Activated naive CD8-positive, alpha-beta T cell treated with anti-CD3 and anti-CD28 coated beads, Interleukin-2, amount 50 U/mL, for 24 hours (primary cell): ENCODE measurements at places on chromosomes 6 and 20.

GRCh38 chr20:50346374-50347283 lies 156.0 kb downstream of the CEBPB start:
- no peak for DNase-seq

DNA sequence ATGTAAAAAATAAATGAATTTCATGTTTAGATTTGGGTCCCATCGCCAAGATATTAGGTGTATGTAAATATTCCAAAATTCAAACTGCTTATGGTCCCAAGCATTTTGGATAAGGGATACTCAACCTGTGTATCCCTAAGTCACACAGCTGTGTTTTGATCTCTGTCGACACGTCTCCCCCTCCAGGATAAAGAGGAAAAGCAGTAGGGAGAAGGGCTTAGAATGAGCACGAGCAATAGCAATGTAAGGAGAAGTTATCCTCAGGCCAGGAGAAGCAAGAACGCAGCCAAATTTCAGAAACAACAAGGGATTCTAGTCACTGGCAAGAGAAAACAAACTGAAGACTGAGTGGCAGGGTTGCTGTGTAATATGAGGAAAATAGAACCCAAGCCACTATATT lies 181.2 kb downstream of the AIG1 start:
- DNase-seq = no peak

DNA sequence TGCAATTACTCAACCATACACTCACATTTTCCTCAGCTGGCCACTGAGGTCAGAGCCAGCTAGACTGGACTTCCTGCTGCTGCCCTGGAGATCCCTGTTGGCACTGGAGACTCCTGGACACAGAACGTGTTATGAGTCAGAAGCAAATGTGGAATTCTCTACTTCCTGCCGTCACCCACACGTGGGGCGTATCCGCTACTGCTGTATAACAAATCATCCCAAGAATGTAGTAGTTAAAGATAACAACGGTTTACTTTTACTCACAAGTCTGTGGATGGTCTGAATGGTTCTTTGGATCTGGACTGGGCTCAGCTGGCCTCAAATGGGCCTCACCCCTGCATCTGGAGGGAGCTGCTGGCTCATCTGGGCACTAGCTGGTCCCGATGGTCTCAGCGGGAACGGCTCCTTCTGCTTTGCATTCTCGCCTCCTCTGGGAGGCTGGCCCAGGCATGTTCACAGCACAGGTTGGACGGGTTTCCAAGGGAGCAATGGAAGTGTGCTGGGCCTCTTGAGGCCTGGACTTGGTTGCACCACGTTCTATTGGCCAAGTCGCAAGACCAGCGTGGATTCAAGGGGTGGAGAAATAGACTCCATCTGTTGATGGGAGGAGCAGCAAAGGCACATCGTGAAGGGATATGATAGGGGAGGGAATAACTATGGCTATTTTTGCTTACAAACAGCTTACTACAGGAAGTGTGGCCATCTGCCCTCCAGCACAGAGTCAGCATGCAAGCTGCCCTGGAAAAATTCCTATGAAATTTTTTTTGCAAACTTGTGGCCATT lies 118.5 kb downstream of the SNX5 start:
- DNase-seq = no peak

GRCh38 chr20:560680-561079 lies 17.1 kb upstream of the CSNK2A1 start:
- DNase-seq = no peak

- DNase-seq = no peak
These were observed 463.8 kb downstream of the ADGRB3 start for GRCh38 chr6:69098910-69099309.

DNA sequence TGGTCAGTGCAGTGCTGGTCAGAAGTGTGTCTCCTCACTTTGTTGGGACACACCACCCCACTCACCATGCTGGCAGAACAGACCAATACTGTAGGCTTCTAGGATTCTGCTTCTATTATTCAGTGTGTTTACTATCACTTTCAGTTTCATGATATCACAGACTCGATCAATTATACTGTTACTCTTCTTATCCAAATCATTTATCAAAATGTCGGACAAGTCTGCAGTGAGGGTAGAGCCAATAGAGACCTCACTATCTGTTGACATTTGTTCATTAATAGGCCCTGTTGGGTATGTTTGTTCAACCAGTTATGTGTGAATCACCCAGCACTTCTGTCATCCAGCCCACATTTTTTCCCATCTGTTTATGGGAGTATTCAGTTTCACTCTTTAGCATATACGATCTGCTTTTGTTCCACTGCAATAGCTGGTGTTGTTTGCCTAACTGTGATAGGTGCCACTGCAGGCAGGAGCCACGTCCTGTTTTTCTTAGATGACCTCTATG lies 140.1 kb downstream of the NRN1 start:
- no peak for DNase-seq

GRCh38 chr6:162941128-162941527 lies 213.4 kb downstream of the PACRG start:
- DNase-seq = no peak

DNA sequence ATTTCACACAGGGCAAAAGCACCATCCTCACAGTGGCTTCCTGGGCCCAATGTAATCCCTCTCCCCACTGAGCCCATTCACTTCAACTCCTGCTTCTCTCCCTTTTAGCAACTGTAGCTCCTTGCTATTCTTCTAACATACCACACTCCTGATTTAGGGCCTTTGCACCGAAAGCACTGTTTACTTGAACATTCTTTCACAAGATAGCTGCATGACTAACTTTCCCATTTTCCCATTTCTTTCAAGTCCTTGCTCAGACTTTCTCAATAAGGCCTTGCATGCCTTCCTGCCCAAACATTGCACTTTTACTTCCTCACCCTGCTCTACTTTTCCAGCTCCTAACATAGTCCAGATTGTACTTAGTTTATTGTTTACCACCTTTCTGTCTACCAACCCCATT lies 73.0 kb downstream of the SHPRH start:
- DNase-seq = no peak

DNA sequence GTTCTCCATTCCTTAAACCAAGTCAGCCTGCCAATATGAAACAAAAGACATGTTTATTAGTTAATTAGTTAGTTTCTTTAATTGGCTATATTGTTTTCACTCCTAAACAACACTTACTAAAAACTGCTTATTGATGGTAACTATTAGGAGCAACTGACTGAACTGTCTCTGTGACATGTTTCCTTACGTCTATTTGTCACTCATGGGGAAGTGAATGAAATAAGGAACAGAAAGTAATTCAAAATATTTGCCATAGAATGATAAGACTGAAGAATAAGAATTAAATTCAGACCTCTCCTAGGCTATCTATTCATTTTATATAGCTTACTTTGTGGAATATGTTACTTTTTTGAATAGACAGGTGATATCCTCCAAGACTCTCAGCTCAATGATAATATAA lies 217.2 kb downstream of the LAMA2 start:
- DNase-seq = no peak

GRCh38 chr6:160810238-160810637 lies 108.2 kb downstream of the PLG start:
- no peak for DNase-seq

DNA sequence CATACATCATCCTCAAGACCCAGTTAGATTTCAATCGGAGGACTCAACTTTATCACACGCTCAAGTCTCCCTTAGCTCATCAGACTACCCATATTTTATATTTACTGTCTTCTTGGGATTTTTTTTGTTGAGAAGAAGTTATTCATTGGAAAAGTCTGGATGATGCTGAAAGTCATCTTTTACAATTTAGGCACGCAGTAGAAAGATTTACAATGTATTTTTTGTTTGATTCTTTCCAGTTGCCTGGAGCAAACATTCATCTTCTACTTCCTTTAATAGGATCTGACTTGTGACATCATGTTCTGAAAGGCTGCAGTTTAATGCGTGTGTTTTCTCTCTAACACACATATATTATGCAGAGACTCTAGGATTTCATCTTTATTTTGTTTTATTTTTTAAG lies 235.7 kb downstream of the DOK5 start:
- no peak for DNase-seq

DNA sequence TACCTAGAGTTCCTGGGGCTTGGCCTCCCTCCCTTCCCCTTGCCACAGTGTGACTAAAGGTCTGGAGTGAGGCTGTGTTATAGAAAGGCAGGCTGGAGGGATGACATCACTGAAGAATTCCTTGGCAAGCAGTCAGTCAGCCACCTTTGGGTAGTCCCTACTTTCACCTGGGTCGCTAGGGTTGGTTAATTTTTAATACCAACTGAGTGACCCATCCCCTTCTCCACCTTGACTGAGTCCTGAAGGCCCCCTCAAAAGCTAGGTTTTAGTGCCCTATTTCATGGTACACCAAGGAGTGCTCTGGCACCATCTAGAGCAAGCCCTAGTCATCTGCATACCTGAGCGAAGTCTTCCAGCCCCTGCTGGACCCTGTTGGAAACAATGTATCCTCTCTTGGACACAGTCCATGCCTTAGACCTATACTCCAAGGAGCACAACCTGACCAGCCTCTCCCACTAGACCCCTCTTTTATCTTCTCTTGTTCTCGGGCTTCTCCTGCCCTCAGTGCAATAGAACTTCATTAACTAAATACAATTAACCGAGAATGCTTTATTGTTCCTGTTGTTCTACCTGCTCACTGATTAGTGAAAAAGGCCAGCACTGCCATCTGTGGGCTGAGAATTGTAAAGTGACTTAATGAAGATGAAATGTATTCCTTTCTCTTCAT lies 44.6 kb downstream of the RIN2 start:
- no peak for DNase-seq
